ENCODE measurements at places on chromosomes 7 and 10.

DNA sequence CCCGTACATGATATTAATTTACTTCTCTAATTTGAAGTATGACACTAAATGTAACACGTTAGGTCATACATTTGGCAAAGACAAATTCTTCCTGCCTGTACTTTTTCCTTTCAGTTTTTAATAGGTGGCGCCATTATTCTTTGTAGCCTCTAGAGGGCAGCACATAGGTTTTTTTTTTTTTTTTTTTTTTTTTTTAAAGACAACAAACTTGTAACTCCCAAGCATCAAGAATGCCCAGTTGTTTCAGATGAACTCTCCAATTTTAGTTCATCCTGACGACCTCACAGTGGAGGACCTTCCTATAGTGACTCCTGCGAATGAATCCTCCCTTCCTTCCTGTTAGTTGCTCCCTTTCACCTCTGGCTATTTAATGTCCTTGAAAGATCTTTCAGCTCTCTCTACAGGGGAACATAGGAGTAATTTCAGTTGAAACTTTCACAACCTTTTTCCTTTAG is 139.3 kb upstream of the HDAC9 start:
- DNase-seq: peak; percentile 21

DNA sequence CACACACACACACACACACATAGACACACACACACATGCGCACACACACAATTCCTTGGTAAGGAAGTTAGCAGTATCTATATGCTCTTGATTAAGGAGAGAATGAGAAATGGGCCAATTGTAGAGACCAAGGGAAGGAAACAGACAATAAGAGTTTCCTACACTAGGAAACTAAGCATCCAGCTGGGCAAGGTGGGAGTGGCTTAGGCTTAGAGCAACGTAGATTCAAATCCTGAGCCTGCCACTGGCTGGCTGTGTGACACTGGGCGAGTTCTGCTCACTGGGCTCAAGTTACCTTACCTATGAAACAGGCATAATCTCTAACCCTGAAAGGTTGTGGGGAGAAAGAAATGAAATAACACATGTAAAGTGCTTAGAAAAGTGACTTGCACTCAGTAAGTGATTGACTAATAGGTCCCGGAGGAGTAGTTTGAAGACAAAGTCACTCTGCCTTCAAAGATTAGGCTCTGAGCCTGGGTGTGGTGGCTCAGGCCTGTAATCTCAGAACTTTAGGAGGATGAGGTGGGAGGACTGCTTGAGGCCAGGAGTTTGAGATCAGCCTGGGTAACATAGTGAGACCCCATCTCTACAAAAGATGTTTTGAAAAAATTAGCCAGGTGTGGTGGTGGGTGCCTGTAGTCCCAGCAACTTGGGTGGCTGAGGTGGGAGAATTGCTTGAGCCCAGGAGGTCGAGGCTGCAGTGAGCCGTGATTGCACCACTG is 701.4 kb downstream of the PARD3 start:
- no peak for DNase-seq

DNA sequence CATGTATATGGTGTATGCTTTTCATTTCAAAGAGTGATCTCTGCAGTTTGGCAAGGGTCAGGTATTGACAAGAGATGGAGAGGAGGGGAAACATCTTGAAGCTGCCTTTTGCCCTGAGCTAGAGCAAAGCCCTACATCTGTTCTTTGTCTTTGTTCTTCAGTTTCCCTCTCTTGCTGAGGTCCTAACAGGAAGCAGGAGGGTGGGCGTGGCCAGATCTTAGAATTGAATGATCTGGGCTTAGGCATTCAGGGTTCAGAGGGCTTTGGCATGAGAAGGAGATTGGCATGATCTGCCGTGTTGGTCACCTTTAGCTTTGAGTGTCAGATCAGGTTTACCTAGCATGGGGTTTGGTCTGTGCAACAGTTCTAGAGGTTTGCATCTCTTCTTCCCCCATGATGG is 41.3 kb downstream of the LRMDA start:
- DNase-seq: no peak

DNA sequence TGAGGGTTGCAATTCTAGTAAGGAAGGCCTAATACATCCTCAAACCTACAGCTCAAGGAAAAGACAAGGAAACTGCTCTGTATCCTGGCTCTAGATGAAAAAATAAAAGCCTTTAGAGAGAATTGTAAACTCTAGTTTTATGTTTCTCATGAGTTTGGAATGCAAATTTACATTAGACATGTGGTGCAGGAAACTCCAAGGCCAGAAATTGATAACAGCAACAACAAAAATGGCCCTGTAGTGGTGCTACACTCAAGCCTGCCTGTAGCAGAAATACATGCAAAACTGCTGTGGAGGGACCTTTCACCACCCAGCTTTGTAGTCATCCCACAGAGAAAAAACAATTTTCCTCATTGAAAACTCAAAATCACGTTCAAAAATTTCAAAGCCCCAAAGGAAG is 546.7 kb upstream of the LRRN3 start:
- DNase-seq: no peak

DNA sequence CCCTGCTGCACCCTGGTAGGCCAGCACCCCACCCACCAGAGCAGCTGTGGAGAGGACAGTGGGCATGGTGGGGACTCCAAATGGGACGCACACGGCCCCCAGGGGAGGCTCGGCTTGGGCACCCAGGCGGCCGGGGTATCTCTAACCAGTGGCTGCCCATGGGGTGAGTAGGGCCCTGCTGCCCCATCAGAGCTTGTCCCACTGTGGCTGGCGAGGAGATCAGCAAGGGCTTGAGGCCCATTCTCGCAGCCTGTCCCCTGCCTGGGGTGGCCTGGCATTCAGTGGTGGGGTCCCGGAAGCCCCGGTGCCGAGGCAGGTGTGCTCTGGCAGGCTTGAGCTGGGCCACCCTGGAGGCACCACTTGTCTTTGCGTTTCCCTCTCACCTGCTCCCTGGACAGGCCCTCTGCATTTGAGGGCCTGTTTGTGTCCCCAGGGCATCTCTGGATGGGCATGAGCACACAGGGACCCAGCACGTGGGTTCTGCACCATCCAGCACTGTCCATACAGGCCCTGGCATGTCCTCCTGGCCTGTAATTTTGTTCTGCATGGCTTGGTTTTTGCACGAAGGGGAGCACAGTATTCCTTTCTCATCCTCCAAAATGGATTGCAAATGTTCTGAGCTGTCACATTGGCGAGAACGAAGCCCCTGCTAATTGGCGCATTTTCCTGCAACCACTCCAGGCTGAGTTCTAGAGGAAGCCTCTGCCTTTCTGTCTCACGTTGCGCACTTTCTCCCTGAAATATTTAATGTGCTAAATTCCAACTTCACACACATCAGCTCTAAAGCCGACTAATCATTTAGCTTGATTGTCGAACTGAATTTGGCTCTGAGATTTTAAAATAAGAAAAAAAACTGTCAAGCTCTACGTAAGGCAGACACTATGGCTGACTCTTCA is 27.2 kb downstream of the PWWP2B start:
- no peak for DNase-seq

DNA sequence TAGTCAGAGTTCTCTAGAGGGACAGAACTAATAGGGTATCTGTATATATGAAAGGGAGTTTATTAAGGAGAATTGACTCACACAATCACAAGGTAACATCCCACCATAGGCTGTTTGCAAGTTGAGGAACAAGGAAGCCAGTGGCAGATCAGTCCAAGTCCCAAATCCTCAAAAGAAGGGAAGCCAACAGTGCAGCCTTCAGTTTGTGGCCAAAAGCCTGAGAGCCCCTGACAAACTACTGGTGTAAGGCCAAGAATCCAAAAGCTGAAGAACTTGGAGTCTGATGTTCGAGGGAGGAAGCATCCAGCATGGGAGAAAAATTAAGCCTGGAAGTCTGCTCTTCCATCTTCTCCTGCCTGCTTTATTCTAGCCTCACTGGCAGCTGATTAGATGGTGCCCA is 1107.2 kb upstream of the CELF2 start:
- no peak for DNase-seq

DNA sequence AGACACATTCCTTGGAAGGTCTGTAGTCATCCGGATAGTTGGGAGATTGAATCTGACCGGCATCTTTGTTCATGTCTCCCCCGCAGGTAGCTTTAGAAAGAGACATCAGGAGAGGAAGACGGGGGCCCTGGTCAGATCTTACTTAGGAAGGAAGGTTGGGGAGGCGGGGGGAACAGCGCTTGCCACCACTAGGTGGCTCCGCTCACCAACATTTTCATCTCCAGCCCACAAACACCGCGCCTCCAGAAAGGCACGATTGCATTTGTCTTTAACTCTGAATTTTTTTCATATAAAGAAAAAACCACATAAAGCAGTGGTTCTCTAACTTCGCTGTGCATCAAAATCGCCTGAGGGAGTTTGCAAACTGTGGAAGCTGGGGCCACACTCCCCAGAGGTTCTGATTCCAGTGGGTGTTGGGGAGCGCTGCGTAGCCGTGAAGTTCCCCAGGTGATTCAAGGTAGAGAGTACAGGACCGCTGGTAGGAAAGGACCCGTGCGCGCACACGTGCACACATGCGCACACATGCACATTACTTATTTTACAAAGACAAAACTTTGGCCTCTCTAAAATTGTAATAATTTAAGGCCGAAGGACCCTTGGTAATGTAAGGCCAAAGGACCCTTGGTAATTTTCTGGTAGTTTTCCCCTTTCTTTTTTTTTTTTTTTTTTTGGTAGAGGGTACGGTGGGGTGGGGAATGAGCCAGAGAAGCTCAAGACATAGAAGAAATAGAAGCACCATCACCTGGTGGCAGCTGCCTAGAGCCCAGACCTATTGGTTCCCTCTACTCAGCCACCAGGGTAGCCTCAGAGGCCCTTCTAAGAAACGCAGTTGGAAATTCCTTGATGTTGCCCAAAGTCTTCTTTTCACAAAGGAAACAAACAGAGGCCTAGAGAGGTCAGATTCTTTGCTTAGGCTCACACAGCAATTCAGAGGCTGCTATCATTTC is 37.4 kb upstream of the OPALIN start:
- no peak for DNase-seq

DNA sequence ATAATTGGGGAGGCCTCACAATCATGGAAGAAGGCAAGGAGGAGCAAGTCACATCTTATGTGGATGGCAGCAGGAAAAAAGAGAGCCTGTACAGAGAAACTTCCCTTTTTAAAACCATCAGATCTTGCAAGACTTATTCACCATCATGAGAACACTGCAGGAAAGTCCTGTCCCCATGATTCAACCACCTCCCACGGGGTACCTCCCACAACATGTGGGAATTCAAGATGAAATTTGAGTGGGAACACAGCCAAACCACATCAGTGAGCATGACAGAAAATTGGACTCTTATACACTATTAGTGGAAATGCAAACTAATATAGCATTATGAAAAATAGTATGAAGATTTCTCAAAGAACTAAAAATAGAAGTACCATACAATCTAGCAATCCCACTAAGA is 271.2 kb downstream of the MAGI2 start:
- DNase-seq: no peak

DNA sequence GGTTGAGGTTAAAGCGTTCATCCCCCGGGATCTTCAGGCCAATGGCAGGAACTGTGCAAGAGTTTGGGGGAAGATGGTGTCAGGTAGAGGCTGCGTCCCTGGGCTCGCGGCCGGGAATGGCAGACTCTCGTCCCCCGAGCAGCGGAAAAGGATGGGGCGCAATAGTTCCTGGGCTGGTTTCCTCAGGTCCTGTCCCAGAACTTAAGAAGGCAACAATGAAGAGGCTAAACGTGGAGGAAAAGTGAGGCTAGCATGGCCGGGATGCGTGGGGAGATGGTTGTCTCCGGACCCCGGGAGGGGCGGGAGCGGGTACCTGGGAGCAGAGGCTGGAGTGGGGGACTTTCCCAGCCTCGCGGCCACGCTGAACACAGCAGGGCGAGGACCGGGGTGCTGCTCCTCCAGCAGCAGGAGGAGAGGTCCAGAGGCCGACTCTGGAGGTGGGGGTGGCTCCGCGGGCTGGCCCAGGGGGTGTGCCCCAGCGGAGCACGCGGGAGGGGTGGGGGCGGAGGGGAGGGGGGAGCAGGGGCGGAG is 882 bp downstream of the IRF5 start:
- no peak for DNase-seq

DNA sequence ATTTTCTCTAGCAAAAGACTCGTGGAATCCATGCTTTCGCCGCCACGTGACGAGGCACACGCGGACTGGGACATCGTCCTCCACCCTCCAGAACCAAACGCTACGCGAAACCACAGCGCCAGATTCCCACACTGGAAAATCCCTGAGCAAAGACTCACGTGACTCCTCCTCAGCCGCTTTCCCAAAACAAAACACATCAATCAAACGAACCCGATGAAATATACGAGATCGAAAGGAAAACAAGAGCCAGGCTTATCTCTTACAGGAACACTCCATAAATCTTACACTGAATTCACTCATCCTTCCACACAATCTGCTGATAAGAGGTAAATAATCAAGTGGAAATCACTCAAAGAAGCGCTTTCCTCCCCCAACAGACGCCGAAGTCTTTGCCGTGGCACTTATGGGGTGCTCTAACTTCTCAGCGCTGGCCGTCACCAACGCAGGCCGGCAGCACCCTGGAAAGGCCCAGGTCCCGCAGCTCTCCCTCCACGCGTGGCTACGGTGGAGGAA is 23.8 kb downstream of the DIP2C start:
- DNase-seq: no peak

DNA sequence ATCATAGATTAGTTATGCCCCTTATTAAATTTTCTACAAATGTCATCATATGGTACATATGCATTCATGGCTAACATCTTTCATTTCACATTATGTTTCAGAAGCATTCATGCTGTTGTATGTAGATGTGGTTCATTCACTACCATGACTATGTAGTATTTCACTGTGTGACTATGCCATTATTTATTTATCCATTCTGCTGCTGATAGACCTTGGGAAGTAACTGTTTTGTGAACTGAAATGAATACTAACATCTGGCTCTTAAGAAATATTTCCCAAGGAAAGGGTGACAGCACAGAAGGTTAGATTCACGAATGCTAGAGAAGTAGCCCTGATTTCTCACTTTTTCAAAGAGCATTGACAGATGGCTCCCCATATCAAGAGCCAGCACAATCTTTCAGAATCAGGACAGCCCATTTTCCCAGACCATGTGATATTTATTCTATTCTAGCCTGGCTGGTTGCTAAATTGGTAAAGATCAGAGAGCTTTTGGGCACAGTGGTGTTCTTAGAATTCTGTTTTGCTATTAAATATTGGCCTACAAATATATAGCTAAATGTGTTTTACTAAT is 157.4 kb downstream of the DYNC1I1 start:
- DNase-seq: no peak

- DNase-seq: no peak
These were observed 134.6 kb upstream of the MGMT start for GRCh38 chr10:129332476-129332875.

- no peak for DNase-seq
These were observed 6.3 kb downstream of the FGF8 start for GRCh38 chr10:101769541-101770180.

- DNase-seq: no peak
These were observed 93.8 kb upstream of the CNTNAP2 start for GRCh38 chr7:146022776-146023175.

GRCh38 chr10:110704906-110705476 is 60.9 kb downstream of the RBM20 start:
- DNase-seq: no peak

DNA sequence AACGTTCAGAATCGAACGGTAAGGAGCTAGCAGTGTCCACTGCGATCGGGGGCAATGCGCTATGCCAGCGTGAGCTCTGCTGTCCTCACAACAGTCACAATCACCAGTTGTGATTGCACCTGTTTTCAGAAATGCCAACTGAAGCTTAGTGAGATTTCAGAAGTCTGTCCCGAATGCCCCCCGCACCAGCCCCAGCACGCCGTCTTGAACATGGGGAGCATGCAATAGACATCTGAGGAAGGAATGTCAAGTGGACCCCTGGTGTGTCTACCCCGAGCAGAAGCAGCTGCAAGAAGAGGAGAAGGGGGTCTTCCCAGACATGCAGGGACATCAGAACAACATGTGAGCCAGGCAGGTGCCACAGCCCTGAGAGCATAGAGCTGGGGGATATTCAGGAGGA is 125.7 kb upstream of the CHST15 start:
- no peak for DNase-seq

- DNase-seq: no peak
These were observed 386.5 kb upstream of the AUTS2 start for GRCh38 chr7:69211739-69212138.
